ENCODE measurements at places on chromosomes 16 and 17.

GRCh38 chr17:82529914-82530300 is 10.4 kb downstream of the FOXK2 start:
- DNase-seq = no peak

- no peak for DNase-seq
Measured at GRCh38 chr17:75776386-75777295, 8.0 kb upstream of the UNK start.

DNA sequence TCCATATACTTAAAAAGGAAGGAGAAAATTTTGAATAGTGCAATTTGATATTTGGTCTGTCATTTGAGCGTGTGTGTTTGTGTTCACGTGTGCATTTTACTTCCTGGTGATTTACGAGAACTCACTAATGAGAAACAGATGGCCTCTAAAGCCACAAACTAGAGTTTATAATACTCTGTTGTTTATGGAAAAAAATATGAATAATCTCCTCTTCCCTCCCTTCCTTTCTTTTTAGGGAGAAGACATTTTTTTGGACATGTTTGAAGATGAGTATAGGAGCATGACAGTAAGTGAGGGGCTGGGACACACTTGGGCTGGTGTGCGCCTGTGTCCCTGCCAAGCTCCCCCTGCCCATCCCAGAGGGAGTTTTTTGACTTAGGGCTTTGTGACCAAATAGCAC is 102.7 kb downstream of the CLEC16A start:
- DNase-seq = peak; percentile 94

GRCh38 chr16:65463652-65464260 is 341.9 kb upstream of the CDH11 start:
- no peak for DNase-seq

- DNase-seq = no peak
Measured at GRCh38 chr16:85451641-85452363, 161.3 kb upstream of the GSE1 start.

GRCh38 chr16:57760357-57761160 is 25.0 kb downstream of the KATNB1 start:
- DNase-seq = no peak

DNA sequence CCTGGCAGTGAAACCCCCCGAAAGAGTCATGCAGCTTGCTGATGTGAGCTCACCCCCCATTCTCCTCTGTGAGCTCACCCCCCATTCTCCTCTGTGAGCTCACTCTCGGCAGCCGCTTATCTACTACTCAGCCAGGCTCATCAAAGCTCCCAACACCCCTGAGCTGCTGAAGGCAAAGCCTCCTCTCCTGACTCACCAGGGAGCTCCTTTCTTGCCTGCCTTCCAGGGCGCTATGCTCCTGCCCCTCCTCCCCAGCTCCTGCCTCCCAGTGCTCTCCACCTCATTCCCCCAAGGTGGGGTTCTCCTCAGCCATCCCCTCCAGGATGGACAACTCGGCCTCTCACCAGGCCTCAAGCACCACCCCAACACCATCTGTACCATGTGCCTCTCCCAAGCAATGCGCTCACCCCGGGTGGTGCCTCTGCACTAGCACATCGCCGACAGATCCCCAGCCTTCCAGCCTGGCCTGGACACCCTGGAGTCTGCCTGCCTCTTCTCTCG is 27.7 kb upstream of the FAAP100 start:
- peak; percentile 69 for DNase-seq

DNA sequence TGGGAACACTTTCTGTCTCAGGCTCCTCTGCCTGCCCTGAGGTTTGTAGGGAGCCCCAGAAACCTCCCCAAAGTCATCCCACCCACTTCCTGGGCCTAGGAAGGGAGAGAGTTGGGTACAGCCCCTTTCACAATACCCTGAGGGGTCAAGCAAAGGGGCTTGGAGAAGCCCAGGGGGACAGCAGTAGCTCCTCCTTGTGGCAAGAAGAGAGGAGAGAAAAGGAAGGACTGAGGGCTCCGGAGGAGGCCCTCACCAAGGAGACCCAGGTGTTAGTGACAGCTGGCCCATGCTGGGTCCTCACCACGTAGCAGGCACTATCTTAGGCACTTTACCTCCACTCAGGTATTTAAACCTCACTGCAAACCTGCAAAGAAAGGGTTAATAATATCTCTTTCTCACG is 112.8 kb downstream of the IRX5 start:
- DNase-seq = no peak

DNA sequence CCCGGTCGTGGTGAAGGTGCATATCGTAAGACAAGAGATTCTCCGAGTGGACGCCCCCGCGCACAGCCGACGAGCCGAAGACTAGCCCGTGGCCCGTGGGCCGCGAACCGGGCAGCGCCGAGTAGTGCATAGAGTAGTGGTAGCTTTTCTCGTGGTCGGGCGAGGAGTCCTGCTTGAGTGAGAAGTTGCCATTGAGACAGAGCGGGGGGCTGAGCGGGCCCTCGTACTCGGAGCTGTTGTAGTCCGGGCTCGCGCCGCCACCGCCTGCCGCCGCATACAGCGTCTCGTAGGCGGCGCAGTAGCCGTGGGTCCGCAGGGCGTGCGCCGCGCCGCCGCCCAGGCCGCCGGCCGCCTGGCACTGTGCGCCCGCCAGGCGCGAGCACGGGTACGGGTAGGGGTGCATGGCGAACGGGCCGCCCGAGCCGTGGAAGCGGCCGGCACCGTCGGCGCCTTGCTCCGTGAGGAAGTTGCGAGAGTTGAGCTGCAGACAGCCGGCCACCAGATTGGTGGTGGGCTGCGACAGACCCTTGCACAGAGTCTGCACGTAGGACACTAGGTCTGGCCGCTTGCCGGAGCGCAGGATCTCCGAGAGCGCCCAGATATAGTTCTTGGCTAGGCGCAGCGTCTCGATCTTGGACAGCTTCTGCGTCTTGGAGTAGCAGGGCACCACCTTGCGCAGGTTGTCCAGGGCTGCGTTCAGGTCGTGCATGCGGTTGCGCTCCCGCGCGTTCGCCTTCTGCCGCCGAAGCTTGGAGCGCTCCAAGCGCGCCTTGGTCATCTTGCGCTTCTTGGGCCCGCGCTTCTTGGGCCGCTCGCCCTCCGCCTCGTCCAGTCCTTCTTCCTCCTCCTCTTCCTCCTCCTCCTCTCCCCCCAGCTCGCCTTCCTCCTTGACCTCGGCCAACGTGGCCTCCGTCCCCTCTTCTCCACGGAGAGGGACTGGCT is 2.0 kb downstream of the NEUROD2 start:
- no peak for DNase-seq
